RWPE2 (cell line): ENCODE measurements at places on chromosomes 4 and X.

GRCh38 chrX:140501321-140501720 lies 3.5 kb downstream of the SOX3 start:
- DNase-seq: no peak

GRCh38 chrX:16999275-16999674 lies 52.8 kb downstream of the REPS2 start:
- DNase-seq: no peak

- DNase-seq: no peak
These were observed 212.7 kb upstream of the BCOR start for GRCh38 chrX:40310447-40310846.

DNA sequence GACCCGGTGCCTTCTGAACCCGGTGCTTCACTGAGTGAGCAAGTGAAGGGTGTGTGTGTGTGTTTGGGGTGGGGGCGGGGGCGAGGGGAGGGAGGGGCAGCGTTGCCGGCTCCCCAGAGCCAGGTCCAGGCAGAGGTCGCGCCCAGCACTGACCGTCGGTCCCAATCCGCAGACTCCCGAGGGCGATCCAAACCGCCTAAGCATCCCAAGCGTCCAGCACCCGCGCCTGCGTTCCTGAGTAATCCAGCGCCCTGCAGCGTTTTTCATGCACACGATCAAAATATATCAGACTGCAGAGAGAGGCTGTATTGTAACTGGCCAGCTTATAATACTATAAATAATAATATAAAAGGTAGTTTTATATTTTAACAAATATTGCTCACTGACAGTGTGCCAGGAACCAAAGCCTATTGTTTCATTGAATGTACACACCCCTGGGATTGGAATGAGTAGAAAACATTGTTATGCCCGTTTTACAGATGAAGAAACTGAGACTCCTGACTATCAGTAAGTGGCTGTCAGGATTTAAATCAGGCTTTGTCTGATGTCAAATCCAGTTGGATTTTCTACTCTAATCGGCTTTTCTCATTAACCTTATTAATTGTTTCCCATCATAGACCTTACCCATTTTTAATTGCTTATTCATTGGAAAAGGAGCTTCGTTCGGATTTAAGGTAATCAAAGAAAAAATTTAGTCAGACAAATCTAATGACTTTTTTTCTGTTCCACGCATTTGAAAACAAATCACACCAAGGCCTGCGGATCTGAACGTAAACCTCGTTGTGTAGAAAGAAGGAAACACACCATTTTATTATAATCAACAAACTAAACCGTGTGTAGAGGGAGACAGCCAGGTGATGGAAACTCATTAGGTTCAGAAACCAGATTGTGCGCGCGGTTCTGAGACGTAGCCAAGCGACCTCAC lies 4.0 kb upstream of the NKX3-2 start:
- DNase-seq: no peak

DNA sequence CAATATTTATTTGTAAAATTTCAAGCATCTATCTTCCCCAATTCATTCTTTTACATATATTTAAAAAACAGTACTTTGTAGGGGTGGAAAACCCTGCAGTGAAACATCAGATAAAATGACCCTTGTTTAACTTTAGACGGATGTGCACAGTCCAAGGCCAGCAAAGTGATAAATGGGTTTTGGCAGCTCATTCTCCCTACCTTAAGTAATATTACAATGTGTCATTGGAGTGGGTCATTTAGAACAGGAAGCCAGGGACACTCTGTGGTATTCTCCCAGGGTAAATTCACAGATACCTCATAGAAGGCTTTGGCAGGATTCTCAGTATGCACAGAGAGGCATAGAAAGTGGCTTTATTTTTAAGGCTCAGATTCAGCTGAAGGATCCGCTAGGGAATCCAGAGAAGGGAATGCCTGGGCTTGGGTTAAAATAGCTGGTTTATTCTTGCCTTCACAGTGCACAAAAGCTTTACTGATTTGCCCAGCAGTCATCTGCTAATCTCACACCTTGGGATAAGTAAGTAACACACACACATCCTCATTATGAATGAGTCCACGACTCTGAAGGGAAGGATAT lies 206.7 kb downstream of the RASL11B start:
- DNase-seq: no peak

DNA sequence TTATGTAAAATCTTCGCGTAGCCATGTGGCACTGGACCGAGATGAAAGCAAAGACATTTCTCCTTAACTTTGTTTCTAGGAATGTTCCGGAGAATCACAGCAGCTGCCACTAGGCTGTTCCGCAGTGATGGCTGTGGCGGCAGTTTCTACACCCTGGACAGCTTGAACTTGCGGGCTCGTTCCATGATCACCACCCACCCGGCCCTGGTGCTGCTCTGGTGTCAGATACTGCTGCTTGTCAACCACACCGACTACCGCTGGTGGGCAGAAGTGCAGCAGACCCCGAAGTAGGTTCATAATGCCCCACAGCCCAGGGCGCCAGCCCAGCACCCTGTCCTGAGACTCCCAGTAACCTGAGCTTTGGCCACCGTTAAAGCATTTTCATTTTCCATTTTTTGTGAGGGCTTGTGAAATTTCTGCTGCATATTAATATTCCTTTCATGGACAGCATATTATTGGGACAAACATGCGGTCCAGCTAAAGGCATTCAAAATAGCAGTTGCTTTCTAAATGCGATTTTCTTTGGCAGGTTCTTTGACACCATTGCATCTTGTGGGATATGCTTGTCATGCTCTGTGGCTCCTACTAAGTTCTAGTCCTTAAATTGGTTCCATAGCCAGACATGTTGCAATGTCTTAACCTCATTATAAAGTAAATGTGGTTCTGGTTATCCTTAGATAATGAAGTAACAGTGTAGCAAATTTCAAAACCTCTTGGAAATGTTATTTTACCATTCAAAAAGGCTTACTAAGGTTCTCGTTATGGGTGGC lies 49.1 kb upstream of the MSANTD1 start:
- no peak for DNase-seq

DNA sequence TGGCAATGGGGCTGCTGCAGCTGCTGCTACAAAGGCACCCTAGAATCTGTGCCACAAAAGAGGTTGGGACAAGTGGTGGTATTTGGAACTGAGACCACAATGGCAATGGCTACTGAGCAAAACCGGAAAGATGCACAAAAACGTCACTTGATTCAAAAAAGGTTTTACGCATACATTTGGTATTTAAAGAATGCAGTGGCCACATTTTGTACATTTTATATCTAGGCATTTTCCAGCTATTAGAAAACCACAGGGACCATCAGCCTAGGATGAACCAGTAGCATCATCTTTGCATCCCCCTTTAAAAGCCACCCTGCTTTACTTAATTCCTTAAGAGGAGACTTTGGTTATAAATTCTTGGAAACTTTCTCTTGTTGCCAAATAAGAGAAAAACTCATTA lies 104.8 kb upstream of the CXCL13 start:
- no peak for DNase-seq

DNA sequence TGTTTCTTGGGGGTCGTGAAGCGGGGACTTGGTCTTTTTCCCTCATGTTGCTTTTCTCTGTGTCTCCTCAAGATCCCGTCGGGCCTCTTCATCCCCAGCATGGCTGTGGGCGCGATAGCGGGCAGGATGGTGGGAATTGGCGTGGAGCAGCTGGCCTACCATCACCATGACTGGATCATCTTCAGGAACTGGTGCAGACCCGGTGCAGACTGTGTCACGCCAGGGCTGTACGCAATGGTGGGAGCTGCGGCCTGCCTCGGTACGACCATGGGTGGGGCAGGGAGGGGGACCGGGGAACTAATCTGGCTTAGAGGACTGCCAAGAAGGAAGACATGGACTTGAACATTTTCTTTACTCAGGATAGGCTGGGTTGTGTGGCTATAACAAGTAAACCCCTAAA lies 55.6 kb downstream of the CLCN4 start:
- DNase-seq: no peak

DNA sequence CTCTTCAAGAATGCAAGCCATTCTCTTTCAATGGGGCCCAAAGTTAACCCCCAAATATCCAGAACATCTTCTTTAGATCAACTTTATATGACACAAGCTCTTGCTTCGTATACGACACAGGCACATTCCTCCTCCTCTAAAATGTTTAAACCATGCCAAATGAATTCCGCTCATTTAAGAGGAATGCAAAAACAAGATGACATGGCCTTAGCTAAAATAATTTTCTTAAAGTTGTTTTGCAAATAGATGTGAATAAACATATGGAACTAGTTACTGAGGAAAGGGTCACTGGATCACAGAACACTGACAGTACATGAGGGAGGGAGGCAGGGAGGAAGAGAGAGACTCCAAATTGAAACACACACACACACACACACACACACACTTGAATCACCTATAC lies 97.4 kb downstream of the RASL11B start:
- DNase-seq: no peak

GRCh38 chr4:160980091-160980490 lies 1183.7 kb downstream of the FSTL5 start:
- no peak for DNase-seq

DNA sequence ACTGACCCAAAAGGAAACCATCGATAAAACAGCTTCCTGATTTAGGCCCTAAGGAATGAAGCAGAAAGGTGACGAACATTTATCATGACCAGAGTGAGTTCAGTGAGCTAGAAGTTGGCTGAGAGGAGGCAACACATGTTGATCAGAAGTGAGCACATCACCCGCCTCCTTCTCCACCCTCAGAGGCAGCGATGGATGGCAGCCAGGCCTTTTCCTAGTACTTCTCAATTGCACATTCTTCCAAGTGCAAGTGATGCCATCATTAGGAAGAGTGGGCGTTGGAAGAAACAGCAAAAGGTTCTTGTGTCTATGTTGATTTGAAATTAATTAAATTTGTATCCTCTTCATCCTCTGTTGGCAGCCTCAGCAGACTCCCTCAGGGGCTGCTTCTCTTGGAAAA lies 51.7 kb downstream of the TMEM154 start:
- DNase-seq: no peak

- no peak for DNase-seq
These were observed 2.7 kb downstream of the GAR1 start for GRCh38 chr4:109818268-109818667.

GRCh38 chr4:182975806-182976205 lies 58.6 kb upstream of the DCTD start:
- DNase-seq: no peak

DNA sequence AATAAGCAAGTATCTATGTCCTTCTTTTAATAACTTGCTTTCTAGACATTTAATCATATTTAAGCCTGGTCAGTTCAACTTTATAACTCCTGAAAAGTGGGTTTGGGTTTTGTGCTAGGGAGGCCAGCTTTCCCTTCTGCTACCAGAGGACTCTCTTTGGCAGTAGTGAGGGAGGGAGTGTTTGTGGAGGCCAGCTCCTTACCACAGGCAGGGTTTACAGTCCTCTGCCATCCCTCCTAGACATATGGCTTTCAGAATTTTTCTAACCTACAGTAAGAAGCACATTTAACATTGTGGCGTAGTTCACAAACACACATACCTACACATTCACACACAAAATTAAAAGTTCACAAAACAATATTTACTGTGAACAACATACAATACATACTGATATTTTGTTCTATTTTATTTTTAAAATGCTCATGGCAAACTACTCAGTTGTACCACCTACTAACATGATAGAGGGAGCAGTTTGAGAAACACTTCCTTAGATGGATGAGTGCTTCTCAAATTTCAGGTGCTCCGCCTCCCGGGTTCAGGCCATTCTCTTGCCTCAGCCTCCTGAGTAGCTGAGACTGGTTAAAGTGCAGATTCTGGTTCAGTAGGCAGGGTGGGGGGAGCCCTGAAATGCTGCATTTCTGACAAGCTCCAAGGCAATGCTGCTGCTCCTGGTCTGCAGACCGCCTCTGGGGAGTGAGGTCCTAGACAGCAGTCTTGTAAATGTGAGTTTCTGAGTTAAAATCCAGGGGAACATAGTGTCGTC lies 86.7 kb downstream of the PTTG2 start:
- no peak for DNase-seq
